ENCODE measurements at places on chromosomes 3 and 15.

DNA sequence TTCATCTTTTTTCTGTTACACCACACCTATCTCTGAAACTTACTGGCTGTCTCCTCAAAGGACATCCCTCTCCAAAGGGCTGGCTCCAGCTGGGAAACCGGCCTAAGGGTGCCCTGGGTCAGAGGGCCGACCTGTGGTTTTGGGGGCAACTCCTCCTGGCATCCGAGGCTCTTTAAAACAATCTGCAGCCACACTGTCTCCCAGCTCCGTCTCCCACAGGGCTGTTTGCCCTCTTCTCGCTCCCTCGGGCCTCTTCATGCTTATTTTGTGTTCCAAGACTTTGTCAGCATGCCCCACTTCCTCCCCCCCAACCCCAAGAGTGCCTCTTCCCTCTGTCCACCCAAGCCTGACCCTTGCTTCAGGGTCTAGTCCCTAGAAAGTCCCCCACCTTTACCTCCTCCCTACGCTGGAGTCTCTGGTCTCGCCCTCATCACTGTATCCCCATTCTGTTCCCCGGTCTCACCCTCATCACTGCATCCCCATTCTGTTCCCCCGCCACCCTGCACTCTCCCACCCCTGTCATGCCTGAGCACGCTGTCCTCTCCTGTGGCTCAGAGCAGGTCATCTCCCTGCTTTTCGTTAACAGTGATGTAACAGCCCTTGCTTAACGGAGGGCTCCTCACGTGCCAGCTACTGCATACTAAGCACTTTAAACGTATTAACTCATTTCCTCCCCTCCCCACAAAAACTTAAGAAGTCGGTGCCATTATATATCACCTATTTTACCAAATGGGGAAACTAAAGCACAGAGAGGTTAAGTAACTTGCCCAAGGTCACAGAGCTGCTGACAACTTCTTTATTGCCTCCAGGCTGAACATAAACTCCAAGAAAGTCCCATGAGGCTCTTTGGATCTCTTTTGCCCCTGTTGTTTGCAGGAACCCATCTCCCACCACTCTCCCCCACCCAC lies 1.1 kb upstream of the CSK start:
- DNase-seq: no peak

GRCh38 chr3:63043631-63044030 lies 168.4 kb upstream of the CADPS start:
- no peak for DNase-seq

GRCh38 chr3:157429708-157430107 lies 6.9 kb upstream of the PTX3 start:
- peak; percentile 38 for DNase-seq

- no peak for DNase-seq
These were observed 22.4 kb downstream of the GYG1 start for GRCh38 chr3:149013726-149014125.

- no peak for DNase-seq
These were observed 1.5 kb downstream of the RAB7A start for GRCh38 chr3:128727485-128727884.

- DNase-seq: no peak
These were observed 100.5 kb downstream of the XXYLT1 start for GRCh38 chr3:195170496-195170895.

- no peak for DNase-seq
These were observed 71.7 kb upstream of the AGTR1 start for GRCh38 chr3:148625991-148626390.

DNA sequence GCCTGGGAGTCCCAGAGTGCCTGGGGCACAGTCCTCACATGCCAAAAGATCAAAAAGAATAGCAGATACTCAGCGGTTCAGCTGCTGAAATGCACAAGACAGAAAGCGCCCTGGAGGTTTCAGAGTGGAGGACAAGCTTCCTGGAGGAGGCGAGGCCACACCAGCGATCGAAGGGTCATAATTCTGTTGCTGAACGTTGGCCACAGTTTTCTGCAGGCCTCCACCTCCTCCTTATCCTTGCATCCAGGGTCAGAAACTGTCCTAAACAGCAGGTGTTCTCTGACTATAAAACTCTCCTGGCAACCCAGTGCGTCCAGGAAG lies 220.3 kb upstream of the LINGO1 start:
- no peak for DNase-seq

DNA sequence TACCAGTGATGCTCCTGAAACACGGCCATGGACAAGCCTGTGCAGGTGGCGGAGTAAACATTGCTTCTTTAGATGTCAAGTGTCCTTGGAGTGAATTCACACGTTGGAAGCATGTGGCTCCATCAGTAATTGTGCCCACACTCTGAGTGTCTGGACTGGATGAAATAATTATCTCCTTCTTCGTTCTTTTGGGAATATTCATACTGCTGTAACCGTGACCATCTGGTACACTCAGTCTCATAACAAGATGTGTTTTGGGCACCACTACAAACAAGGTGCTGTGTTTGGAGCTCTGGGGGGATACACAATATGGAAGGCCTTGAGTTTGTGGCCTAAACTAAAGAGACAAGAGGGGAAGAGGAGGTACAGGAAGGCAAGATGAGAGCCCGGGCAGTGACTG lies 165.6 kb downstream of the APBA2 start:
- no peak for DNase-seq

DNA sequence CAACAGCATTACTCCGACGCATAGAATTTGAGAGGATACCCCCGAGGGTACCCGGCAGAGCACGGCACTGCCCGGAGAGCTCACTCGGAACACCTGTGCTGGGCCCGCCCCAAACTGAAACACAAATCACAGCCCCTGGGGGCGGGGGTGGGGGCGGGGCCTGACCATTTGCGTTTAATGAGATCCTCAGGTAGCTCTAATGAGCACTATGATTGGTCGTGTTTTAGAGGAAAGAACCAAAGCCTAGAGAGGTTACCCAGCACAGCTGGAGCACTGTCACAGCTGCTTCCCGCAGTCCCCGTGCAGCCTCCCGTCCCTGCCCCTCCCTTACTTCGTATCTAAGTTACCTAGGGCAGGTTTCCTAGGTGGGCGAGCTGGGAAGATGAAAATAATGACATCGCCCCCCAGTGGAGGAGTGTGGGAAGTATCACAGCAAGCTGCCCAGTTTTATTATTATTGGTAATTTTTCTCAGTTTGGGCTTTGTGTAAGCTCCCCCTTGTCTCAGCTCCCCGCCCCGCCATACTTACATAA lies 187.1 kb downstream of the PDE8A start:
- peak; percentile 27 for DNase-seq

- DNase-seq: no peak
These were observed 2.6 kb downstream of the DPH3 start for GRCh38 chr3:16262174-16262573.
